ENCODE measurements at places on chromosomes 7 and 10.

DNA sequence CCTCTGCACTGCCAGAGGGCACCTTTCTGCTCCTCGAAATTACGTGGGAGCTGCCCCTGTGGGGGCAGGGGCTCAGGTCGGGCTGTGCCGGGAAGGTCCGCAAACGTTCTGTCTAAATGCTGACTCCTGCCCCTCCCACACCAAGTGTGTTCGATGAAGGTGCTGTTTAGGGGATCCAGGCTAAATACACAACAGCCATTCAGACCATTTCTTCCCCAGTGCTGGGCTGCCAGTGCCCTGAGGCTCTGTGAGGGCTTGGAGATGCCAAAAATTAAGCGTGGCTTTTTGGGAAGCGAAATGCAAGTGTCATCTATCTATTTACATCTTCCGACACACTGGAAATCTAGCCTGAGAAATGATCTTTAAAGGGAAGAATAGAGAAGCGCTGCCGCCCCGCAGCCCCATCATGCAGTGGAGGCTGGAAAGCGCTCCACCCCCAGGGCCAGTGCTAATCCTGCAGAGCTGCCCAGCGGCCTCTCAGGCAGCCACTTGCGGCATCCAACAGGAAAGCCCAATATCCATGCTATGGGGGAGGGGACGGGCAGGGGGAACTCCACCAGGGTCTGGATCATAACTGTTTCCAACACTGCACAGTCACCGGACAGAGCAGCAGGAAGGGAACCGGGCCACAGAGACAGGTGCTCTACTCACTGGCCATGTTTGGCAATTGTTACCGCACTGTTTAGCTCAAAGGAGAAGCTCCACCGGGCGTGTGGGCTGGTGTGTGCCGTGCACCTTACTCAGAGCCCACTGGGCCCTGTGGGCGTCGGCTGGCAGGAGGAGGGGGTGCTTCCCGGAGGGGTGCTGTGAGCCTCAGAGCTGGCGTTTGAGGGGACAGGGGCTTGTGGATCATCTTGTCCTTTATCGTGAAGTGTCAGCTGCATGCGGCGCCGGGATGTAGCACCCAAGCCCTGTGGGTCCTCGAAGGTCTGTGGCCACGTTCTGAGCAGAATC, 205.5 kb downstream of the DNAJB6 start:
- no peak for DNase-seq

- DNase-seq, result peak; percentile 75
These were observed 188.5 kb upstream of the BMPER start for GRCh38 chr7:33716581-33717477.

DNA sequence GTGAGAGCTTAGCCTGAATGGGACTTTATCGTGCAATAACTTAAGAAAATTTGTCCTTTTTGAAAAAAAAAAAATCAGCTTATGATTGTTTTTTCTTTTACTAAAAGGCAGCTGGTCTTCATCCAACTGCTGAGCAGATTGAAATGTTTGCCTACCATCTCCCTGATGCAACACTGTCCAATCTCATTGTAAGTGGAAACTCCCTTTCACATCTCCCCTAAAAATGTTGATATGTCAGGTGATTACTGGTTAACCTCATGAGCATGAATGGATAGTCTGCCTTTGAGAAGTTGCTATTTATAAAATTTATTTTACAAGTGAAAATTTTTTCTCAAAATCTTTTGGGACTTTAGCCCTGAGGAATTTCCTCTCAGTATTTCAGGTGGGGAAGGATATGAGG, 17.8 kb upstream of the HKDC1 start:
- no peak for DNase-seq

DNA sequence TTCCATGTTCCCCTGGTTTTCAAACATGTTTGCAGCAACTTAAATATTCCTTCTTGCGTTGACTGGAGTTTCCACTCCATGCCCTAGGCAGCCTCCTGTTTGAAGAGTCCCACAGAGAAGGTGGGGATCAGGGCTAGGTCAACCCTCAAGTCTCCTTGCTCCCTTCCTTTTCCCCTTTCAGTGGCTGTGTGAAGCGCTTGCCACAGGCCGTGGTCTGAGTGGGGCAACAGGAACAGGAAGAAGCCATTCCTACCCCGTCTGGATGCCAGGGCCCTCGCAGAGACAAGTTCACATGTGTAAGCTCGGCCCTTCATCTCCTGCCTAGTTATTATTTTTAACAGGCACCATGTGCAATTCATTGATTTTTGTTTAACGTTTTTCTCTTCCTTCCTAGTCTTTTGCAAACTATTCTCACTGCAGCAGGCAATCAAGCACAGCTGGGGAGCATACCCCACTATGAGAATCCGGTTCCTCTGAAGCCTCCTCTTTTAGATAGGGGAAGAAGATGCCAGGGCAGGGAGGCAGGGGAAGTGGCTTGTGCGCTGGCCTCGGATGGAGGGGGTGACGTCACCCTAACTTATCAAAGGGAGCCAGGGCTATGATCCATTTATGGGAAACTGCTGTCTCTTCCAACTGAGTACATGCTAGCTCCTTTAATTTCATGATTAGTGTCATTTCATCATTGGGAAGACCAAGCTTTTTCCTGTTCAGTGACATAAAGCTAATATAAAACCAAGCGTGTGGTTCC, 64.2 kb downstream of the PRLHR start:
- no peak for DNase-seq

- DNase-seq, result no peak
These were observed 92.4 kb downstream of the HYCC1 start for GRCh38 chr7:22921386-22922086.

- no peak for DNase-seq
These were observed 29.9 kb downstream of the TNRC18 start for GRCh38 chr7:5393748-5394147.

DNA sequence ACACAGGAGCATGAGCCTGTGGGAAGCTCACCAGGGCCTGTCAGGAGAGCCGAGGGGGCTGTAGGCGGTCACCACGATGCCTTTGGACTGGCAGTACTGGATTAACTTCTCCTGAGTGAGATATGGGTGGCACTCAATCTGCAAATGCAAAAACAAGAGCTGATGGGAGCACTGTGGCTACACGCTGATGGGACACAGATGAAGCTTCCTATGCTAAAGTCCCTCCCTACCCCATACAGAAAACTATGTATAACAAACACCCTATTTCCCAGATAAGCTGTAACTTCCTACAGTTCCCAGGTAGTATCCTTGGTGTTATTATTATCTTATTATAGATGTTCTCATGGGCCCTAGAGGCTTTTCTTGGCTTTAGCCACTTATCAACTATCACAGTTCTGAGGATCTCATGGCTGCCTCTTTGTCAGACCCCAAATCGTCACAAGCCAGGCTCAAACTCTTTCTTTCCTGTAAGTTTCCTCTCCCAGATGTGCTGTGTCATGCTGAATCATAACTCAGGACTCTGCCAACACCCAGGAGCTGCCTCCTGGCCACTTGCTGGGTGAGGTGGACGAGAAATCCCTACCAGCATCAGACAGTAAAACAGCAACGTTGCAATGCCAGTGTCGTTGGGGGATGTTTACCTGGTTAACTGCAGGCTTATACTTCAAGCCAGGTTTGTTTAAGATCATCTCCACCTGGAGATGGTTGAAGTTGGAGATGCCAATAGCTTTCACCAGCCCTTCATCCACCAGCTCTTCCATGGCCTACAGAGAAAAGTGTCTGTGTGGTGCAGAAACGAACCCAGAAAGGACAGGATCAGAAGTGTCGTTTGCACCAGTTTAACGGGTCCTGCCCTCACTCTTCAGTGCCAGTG, 10.3 kb downstream of the AKR1B1 start:
- DNase-seq, result no peak

GRCh38 chr7:6160191-6160623, 112.2 kb downstream of the CYTH3 start:
- DNase-seq, result peak; percentile 84

- DNase-seq, result no peak
These were observed 507.1 kb upstream of the C7orf33 start for GRCh38 chr7:148083448-148083847.

DNA sequence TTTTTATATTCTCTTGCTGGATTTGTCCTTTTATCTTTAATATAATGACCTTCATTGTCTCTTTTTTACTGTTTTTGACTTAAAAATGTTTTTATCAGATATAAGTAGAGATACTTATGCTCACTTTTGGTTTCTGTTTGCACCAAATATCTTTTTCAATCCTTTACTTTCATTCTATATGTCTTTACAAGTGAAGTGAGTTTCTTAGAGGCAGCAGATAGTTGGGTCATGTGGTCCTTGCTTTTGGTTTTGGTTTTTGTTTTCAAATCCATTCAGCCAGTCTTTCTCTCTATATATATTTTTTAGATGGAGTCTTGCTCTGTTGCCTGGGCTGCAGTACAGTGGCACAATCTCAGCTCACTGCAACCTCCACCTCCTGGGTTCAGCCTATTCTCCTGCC, 932.4 kb upstream of the LRRTM3 start:
- no peak for DNase-seq

DNA sequence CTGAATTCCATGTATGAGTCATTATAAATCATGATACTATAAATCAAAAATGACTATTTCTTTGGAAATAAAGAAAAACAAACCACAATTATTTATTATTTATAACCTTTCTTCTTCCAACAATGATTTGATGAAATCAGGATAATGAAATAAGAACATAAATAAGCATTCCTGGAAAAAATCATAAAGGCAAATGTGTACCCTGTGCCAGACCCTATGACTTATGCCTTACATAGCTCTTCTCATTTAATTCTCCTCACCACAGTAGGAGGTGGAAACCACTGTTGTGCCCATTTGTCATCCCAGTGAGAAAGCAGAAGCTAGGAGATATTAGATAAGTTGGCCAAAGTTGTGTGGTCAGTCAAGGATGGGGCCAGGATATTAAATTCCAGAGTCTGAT, 255.1 kb downstream of the DOCK4 start:
- no peak for DNase-seq

All from stomach (tissue), 19 donors.